Inflammatory macrophage treated with lipopolysaccharide for 1 hour (primary cell): ENCODE measurements at places on chromosomes 11 and 22.

DNA sequence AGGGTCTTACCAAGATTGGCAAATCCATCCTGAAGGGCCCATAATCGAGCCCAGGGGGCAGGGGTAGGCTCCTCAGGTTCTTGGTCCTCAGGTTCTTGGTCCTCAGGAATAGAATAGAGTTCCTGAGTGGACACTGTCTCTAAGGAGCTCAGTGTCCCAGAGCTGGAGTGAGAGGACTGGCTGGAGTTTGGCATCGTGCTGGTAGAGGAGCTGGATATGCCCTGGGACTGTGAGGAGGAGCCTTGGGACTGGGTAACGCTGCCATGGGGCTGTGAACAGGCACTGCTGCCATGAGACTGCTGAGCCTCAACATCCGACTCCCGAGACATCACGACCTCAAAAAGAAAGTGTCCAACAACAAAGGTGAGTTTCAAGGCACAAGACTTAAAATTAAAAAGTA lies 7.2 kb downstream of the CHEK2 start:
- no peak for DNase-seq

GRCh38 chr11:63920939-63921417 lies 4.0 kb upstream of the RCOR2 start:
- no peak for DNase-seq

GRCh38 chr22:39900306-39901227 lies at the start of gene GRAP2:
Gene GRAP2 (plus strand): TSS chr22:39901084. CDS start chr22:39947107, 46,023 bp downstream.
- no peak for DNase-seq

- no peak for DNase-seq
Measured at GRCh38 chr11:61630089-61630488, 49.2 kb upstream of the SYT7 start.

- DNase-seq, result no peak
Measured at GRCh38 chr22:37892566-37893335, 13.3 kb upstream of the MICALL1 start.

GRCh38 chr22:46537225-46537945 lies at the start of gene CELSR1:
Gene CELSR1 (minus strand): TSS chr22:46537620. CDS start chr22:46537170, 450 bp downstream.
- DNase-seq, result peak; percentile 67

DNA sequence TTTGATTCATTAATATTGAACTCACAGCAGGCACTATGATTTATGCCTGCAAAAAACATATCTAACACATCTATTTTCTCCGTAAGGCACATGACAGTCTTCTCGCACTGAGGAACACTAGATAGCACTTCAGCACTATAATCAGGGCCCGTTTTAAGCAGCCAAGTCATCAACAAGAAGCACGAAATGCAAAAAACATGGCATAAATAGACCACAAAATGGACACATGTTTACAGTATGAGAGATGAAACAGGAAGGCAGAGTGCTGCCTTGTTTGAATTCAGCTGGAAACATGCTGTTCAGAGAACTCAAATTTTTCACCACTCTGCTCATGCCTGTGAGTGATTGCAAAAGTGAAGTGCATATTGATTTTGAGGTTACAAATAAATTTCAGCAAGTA lies 205.8 kb upstream of the PDGFD start:
- DNase-seq, result no peak
